Melanocyte of skin (primary cell): ENCODE measurements at places on chromosomes 4 and X. TPM values are rescaled to one million over a fixed set of nuclear protein-coding genes. Genes with fewer than 3 reads are reported as not detected.

Gene NMU
- total RNA-seq, result 0.15 TPM in 1 of 2 replicates, not detected in the other

Gene REELD1
- not detected in 2 replicates for total RNA-seq

Gene ODAPH
- under 0.01 TPM in 1 of 2 replicates, not detected in the other for total RNA-seq

Gene TRPC5OS
- total RNA-seq, result not detected in 2 replicates

Gene SLITRK4
- not detected in 2 replicates for total RNA-seq

Gene ATP6AP2
- total RNA-seq, result 104 and 116 TPM in 2 replicates

Gene FGFBP1
- not detected in 2 replicates for total RNA-seq

Gene RASGEF1B
- total RNA-seq, result 1.1 and 1.3 TPM in 2 replicates

Gene GYPE
- total RNA-seq, result not detected in 2 replicates

Gene HSPA4L
- 5.7 and 6.5 TPM in 2 replicates for total RNA-seq

Gene HSD17B13
- under 0.01 TPM in 1 of 2 replicates, not detected in the other for total RNA-seq
